ENCODE measurements at places on chromosomes 3 and 15.

- no peak for DNase-seq
Measured at GRCh38 chr15:62745621-62746225, 296.8 kb upstream of the TPM1 start.

DNA sequence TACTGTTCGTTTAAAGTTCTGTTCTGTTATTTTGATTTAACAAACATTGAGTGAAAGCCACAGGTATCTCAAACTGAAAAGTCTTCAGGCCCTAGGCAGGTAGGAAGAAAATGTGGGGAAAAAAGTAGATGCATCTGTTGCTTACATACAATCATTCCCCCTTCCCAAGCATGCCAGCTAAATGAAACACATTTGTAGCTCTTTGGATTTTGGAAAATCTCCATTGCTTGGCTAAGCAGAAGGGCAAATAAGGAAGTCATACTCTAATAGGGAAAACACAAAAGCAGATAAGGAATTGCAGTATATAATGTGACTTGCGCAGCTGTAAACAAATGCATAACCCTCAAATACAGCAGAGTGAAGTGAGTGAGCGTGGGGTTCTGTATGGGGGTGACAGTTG lies 375.9 kb downstream of the FGF12 start:
- no peak for DNase-seq

DNA sequence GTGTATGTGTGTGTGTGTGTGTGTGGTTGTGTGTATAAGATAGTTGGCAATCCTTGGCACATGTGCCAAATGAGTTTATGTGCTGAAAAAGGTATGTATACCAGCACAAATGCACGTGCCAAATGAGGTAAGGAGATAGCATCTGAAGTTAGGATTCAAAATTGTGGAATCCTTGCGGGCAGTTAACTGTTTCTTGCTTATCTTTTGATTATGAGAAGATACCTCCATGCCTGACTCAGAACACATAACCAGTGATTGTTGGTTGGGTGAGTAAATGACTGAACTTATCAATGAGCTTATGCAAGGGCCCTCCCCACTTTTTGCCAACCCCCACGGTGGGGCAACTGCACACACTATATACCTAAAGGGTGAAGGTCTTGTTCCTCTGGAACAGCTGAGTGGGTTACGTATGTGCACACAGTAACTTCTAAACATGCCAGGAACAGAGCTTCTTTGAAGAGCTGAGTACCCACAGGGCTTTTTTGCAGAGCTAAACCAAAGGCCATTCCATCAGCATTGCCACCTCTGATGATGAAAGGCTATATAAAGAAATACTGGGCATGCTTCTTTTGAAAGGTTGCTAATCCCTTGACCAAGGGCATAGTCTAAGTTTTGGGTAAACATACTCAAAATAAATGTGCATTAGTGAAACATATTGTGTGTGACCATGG lies 60.1 kb downstream of the MEIS2 start:
- no peak for DNase-seq

GRCh38 chr3:160698599-160699195 lies 21.7 kb downstream of the ARL14 start:
- DNase-seq: no peak

DNA sequence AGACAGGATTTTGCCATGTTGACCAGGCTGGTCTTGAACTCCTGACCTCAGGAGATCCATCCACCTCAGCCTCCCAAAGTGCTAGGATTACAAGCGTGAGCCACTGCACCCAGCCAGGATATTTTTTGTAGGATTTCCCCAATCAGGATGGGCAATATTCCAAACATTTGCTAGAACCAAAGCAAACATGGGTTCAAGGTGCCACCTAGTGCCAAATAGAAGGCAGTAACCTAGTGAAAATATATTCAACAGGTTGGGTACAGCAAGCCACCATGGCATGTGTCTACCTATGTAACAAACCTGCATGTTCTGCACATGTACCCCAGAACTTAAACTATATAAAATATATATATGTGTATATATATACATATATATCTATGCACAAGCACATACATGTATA lies 185.9 kb upstream of the CADM2 start:
- no peak for DNase-seq

GRCh38 chr3:114456742-114457141 lies 162.9 kb downstream of the TIGIT start:
- no peak for DNase-seq

GRCh38 chr3:112304611-112305010 lies 10.6 kb upstream of the SLC9C1 start:
- DNase-seq: no peak

GRCh38 chr3:146780251-146780650 lies 175.1 kb upstream of the PLSCR5 start:
- DNase-seq: no peak

- no peak for DNase-seq
Measured at GRCh38 chr15:51183076-51183475, 88.4 kb upstream of the TNFAIP8L3 start.

DNA sequence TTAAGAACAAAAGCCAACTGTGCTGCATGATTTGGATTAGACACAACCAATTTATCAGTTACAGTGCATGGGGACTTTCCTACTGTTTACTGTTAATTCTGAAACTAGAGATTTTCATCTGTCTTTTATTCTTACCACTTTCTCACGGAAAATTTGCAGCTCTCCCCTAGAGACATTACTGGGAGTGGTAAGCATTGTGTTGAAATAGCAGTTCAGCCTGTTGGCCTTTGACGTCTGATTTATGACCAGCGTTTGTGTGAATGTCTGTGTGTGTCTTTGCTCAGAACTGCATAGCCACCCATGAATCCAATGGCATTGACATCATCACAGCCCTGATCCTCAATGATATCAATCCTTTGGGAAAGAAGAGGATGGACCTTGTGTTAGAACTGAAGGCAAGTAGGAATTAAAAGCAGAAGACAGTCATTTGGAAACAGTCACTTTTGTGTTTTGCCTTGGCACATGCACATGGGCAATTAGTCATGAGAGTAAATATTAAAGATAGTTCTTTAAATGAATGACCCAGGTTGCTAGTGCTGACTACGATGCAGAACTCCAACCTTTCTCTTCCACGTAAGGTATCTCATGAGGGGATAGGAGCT lies 202.2 kb upstream of the BHLHE40 start:
- no peak for DNase-seq

DNA sequence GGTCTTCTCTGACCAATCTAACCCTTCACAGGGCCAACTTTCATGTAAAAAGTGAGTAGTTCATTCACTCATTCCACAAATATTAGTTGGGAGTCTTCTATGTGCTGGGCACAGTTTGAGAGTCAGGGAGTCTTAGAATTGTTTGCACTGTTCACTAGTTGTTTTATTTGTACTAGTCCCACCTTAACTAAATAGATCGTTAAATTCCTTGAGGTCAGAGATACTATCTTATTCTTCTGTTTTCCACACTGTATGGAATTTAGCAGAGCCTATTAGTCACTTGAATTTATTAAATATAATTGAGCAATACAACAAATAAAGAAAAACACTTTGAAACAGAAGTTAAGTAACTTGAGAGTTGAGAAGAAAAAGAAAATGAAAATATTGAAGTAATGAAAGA lies 40.8 kb upstream of the SPTSSB start:
- no peak for DNase-seq

GRCh38 chr3:23479615-23480328 lies 276.6 kb downstream of the UBE2E2 start:
- DNase-seq: no peak

- no peak for DNase-seq
Measured at GRCh38 chr15:69958496-69959084, 139.1 kb downstream of the TLE3 start.

GRCh38 chr3:171350364-171350763 lies 109.8 kb downstream of the TNIK start:
- no peak for DNase-seq

GRCh38 chr3:71025516-71025915 lies 558.0 kb downstream of the FOXP1 start:
- no peak for DNase-seq

GRCh38 chr3:102178817-102179216 lies 256.0 kb upstream of the ZPLD1 start:
- no peak for DNase-seq

GRCh38 chr15:88622605-88622975 lies 1.4 kb downstream of the AEN start:
- no peak for DNase-seq

DNA sequence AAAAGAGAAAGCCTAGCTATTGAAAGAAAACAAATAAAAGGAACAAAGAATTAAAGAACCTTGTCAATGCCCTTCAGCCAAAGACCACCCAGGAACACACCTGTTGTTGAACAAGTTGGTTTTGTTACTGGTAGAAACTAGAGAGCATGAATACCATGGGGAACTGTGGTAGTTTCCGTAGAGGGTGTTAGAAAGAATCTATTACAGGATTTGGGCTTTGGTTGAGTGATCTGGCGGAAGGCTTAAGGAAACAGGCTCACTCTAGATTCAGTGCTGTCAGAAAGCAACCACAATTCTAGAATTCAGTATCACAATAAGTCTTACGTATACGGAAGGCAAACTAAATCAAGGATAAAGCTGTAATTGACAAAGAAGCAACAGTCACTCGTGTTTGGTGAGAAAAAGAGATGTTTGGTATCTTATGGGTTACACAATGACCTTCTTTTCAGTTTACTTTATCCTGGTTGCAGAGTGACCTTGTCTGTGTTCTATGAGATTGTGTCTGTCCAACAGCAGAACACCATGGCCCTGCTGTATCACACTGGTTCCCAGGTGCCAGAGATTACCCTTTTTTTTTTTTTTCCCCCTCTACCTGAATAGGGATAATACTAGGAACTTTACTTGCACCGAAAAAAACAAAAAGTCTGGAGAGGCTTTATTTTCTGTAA lies 265.9 kb downstream of the SHQ1 start:
- no peak for DNase-seq

DNA sequence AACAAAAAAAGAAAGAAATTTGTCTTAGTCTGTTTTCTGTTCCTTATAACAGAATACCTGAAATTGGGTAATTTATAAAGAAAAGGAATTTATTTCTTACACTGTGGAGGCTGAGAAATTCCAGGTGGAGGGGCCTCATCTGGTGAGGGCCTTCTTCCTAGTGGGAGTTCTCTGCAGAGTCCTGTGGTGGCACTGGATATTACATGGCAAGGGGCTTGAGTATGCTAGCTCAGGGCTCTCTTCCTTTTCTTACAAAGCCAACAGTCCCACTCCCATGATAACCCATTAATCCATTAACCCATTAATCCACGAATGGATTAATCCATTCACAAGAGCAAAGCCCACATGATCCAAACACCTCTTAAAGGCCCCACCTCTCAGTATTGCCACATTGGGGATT lies 2.9 kb upstream of the SATB1 start:
- no peak for DNase-seq

DNA sequence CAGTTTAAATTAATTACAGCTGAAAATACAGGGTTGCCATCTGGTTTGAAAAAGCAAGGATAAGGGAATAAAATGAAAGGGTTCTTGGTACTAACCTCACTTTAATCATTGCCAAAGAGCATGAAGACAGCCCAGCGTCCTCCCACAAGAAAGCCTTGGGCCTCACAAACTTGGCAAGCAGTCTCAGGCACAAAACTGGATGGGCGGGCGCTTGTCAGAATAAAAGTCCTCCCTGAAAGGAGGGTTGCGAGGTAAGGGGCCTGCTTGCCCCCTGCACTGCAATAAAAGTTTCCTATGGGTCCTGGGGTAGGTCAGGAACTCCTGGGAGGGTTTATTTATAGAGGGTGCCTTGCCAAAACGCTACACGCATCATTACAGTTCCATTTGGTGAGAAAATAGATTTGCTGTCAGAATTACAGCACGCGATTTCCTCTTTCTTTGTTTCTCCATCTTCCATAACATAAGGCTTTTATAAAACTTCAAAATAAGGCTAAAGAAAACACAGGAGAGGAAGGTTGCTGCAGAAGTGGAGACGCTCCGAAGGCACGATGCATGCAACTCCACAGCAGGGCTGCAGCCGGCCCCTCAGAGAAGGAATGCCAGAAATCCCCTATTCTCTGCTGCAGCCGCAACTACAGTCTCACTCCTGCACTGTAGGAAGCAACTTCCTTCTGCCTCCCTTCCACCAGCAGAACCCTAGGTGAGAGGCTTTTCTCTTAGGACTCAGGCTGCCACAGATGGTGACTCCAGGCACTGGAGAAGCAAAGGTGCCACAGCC lies 61.3 kb downstream of the VGLL4 start:
- peak; percentile 67 for DNase-seq

GRCh38 chr3:195736866-195737490 lies 16.2 kb downstream of the MUC20 start:
- no peak for DNase-seq

DNA sequence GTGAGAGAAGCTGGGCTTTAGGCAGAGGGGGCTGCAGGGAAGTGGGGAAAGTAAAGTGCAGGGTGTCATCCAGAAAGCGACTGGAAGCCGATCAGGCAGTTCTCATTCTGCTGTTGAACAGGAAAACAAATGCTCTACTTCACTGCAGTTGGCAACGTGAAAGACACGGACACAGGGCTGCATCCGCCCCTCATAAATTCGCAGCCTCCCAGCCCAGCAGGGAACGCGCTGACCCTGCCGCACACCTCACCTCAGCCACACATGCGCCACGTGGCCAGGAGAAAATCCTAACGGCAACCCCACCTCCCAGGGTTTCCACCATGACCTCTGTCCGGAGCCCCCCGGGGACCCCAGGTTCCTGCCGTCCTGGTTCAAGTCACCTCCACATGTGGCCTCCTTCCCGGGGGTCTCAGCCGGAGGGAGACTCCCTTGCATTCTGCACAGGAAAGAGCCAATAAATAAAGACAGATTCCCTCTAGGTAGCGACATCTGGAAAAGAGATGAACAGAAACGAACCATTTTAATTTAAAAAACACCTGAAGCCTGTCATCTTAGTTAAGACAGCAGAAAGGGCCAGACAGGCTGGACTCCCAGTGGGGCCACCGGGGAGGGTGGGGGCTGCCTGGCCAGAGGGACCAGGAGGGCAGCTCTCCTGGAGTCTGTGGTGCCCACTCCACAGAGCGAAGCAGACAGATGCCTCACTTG lies 118.7 kb downstream of the TMEM266 start:
- no peak for DNase-seq

GRCh38 chr3:28476194-28476593 lies 127.6 kb upstream of the AZI2 start:
- DNase-seq: no peak

GRCh38 chr15:68830141-68830785 lies 9.6 kb upstream of the ANP32A start:
- DNase-seq: no peak
